NCI-H2081 treated with DMSO at 0.1 percent for 48 hours (cell line): ENCODE measurements at places on chromosomes 16 and 17.

GRCh38 chr17:7834542-7834956 lies 532 bp downstream of the KDM6B start:
- DNase-seq = no peak

DNA sequence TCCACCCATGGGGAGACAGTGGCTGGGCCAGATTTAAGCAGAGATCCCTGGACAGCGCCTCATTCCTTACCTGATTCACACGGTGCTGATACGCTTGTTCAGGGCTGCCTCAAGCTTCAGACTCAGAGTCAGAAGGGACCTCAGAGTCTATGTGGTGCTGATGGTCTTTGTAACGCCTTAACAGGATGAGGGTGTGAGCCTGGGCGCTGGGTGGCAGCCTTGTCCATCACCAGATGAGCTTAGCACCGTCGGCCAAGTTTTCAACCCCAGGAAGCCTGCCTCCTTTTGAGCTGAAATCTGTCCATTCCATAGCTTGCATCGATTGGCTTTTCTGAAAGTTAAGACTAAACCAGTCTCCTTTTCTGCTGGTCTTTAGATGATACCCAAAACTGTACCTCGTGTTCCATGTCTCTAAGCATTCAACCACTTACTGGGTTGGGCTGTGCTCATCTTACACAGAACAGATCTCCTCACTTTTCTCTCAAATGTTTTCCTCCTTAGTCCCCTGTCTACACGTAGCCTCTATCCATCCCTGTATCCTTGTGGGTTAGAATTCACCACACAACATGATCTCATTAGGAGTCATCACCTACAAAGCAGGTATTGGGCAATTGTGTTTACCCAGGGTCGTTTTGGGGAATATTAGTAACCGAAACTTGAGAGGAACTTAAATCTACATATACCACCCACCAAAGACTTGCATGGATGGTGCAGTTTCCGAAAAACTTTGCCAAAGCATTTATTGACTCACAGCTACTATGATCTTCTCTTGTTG lies 573.4 kb downstream of the CDH13 start:
- DNase-seq = no peak

DNA sequence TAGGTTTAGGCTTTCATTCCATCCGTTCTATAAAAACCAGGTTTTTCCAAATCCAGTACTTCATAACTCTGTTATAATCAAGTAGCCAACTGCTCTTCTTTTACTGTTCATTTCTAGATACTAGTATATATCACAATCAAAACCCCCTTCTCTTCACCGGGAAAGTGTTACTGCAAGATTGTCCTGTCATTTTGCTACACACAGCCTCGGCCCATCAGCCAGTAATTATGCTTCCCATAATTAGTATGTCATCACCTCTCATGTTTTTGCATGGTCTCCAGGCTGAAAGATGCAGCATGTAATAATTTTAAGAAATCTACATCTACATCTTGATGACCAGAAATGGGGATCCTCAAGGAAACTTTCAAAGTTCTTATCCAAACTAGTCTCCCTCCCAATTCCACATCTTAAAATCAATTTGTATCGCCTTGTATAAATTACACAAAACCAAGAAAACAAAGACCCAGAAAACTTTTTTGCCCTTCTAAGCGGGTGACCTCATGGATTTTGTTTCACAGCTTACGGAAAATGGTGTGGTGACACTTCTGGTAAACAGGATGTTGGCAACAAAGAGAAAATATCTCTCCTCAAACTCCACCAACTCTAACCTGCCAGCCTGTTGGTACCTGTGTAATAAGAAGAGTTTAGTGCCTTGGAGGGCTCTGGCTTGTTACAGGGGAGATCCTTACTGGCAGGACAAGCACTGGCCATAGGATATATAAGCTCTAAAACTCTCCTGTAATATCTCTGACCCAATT lies 9.3 kb downstream of the TACO1 start:
- DNase-seq = no peak

- DNase-seq = no peak
Measured at GRCh38 chr17:17119533-17119932, 77.3 kb downstream of the MPRIP start.

DNA sequence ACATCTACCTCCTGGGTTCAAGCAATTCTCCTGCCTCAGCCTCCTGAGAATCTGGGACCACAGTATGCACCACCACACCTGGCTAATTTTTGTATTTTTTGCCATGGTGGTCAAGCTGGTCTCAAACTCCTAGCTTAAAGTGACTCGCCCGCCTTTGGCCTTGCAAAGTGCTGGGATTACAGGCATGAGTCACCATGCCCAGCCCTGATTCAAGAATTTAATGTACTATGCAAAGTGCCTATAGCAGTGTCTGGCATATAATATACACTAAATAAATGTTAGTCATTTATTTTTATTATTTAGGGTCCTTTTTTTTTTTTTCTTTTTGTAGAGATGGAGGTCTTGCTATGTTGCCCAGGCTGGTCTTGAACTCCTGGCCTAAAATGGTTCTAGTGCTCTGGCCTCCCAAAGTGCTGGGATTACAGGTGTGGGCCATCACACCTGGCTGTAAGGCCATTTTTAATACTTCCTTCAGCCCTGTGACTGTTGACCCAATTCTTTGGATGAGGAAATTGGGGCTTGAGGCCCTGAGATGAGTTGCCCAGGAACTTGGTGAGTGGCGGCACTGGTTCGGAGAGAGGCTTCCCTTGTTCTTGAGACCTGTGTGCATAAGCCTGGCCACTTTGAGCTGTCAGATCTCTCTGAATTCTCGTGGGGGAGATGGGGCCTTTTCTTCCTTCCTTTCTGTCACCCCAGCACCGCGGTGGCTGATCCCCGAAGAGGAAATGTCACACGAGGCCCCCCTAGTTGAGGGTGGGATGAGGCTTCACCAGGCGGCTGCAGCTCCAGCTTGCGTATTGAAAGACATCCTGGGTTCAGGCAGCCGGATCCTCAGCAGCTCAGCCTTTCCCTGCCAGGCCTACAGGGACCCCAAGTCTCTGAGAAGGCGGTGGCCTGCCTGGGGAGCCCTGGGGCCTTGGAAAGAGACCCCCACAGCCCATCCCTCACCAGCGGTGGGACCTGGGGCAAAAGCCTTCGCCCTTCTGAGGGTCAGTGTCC lies 38.7 kb downstream of the LAT start:
- no peak for DNase-seq

GRCh38 chr17:31427684-31428083 lies 36.2 kb downstream of the RAB11FIP4 start:
- DNase-seq = no peak

DNA sequence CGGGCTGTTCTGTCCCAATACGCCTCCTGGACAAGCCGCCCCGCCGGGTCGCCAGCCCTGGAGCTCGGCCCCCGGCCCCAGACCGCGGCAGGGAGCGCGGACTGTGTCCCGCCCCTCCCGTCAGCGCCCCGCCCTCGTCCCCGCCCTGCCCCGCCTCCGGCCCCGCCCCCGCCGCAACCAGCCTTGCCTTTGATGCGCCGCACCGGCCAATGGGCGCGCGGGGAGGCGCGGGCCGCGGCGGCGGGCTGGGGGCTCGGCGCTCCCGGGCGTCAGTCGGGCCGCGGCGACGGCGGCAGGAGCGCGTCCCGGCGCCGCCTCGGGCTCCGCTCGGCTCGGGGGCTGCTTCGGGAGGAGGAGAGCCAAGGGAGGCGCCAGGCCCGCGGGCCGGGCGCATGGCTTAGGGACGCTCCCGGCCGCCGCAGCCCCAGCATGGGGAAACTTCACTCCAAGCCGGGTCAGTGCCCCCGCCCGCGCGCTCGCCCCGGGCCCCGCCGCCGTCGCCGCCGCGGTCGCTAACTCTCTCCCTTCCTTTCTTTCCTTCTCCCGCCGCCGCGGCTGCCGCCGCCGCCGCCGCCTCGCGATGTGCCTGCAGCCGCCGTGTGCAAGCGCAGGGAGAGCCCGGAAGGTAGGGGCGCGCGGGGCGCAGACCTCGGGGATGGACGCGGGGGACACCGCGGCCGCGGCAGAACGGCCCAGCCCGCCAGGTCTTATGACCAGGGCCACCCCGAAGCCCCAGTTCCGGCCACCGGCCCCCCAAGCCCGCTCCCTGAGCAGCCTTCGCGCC lies at the start of gene NKD1:
NKD1 (plus strand) TSS at position 272 of the 784 bp plus-strand sequence; CDS start at position 430, 158 bp downstream.
- DNase-seq = no peak

GRCh38 chr17:61784510-61784909 lies 78.8 kb downstream of the BRIP1 start:
- DNase-seq = no peak

DNA sequence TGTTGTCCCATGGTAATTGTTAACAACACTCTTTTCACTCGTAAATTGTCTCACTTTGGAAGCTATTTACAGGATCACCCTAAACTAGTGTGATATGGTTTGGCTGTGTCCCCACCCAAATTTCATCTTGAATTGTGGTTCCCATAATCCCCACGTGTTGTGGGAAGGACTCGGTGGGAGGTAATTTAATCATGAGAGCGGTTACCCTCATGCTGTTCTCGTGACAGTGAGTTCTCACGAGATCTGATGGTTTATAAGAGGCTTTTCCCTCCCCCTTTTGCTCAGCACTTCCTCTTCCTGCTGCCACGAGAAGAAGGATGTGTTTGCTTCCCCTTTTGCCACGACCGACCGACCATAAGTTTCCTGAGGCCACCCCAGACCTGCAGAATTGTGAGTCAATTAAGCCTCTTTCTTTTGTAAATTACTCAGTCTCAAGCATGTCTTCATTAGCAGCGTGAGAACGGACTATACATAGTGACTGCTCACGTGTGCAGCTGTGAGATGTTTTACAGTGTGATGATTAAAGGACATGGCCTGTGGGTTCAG lies 34.4 kb downstream of the DNAH3 start:
- no peak for DNase-seq

DNA sequence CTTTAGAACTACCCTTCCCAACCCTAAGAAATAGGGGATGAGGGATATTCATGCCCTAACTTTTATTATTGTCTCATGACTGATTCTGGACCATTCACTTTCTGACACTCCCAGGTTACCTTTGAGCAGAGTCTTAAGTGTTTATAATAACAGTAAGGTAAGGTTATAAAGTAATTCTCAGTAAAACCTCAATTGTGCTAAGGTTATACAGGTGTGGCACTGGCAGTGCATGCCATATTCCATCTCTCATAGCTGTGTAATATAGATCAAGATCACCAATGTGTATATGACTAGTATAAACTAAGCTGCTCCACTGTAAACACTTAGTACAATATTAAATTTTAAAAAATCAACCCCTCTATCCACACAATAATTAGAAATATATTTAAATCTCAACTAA lies 89.1 kb downstream of the KCNJ2 start:
- DNase-seq = no peak

DNA sequence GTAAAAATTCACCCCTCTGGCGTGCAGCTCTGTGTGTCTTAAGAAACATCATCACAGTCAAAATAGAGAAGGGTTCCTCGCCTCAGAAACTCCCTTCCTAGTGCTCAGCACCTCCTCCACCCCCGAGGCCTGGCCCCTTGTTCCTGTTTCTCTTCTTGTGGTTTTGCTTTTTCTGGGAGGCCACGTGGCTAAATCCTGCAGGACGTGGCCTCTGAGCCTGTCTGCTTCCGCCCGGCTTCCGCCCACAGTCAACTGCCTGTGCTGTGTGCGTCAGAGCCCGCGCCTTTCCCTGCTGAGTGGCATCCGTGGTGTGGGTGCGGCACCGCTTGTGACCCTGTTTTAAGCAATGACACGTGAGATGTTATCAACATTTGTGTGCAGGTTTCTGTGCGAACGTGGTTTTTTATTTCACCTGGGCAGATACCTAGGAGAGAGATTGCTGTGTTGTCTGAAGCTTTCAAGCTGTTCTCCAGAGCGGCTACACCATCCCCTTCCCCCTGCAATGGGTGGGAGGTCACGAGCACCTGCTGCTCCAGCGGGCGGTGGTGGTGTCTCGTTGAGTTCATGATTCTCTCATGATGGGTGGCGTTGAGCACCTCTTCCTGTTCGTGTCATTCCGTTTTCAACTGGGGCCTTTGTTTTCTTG lies 21.7 kb downstream of the ACSF3 start:
- no peak for DNase-seq

- no peak for DNase-seq
Measured at GRCh38 chr17:68533887-68534694, 21.9 kb downstream of the PRKAR1A start.

DNA sequence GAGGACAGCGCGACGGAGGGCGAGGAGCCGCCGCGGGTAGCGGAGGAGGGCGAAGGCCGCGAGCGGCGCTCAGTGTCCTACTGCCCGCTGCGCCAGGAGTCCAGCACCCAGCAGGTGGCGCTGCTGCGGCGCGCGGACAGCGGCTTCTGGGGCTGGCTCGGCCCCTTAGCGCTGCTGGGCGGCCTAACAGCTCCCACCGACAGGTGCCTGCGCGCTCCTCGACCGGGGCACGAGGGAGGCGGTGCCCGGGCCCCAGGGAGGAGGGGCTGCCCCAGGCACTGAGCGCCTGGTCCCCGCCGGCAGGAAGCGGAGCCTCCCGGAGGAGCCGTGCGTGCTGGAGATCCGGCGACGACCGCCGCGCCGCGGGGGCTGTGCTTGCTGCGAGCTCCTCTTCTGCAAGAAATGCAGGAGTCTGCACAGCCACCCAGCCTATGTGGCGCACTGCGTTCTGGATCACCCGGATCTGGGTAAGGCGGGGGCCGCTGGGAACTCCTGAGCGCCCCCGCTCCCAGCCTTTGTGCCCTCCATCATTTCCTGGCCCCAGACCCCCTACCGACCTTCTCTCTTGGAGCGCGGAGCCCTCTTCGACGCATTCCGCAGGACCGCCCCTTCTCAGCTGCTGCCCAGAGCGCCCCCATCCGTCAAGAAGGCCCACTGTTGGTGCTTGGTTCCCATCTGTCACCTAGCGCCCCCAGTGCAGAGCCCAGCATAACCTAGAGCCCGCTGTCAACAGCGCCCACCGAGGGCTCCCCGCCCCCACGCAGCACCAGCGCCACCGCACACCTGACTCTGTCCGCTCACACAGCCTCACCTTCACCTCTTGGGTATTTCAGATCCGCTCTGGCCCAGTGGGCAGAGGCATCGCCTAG lies 3.7 kb downstream of the C17orf50 start:
- DNase-seq = peak; percentile 63

DNA sequence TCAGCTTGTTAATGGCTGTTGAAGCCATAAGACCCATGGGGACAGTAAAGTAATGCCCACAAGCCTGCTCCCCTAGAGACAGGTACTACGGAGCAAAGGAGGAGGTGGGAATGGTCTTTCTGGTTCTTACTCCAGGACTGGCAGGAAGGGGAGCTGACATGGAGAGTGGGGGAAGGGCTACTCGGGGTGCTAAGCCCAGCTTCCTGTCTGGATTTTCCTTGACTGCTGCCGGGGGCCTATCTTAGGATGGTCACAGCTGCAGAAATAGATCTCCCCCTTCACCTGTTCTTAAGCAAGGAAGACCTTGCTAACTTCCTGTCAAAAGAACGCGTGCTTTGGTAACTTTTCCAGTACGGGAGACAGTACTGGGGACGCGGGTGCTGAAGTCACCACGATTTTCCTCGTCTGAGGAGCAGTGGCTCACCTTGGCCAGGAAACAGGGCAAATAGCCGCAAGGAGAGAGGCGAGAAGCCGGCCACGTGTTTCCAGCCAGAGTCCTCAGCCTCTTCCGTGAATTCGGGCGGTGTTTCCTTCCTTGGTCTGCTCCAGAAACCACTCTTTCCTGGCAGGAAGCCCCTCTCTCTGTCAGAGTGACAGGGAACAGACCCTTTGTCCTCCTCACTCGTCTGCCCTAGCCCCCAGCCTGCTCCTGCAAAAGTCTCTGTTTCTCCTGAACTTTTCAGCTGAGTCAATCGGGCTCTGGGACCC lies 656 bp upstream of the PRR29 start:
- no peak for DNase-seq
